ENCODE measurements at places on chromosomes 12 and 14. TPM values are rescaled to one million over a fixed set of nuclear protein-coding genes. Genes with fewer than 3 reads are reported as not detected.

The ANO4 gene
- total RNA-seq, result 1.6 TPM

The PCED1B gene
- total RNA-seq, result 0.27 TPM

The SLC8A3 gene
- total RNA-seq, result not detected

DNA sequence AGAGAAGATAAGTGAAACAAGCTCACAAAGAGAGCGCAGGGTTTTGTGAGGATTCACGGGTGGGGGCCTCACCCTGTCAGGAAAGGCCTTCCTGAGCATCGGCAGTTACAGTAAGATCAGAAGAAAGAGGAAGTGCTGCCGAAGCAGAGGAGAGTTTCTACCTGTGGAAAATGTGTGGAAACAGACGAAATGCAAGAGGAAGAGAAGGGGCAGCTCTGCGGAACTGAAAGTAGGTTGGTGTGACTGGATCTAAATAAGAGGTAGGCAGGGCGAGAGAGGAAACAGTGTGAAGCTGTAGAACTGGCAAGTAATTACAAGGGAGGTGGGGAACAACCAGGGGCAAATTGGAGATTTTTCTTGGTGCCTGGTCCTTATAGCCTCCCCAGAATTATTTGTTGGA, 2.6 kb downstream of the GPR68 start:
- no peak for DNase-seq

GRCh38 chr12:23140710-23141109, 515.7 kb downstream of the ETNK1 start:
- DNase-seq, result peak; percentile 11
